ENCODE measurements at places on chromosomes 2 and 18.

- no peak for DNase-seq
These were observed 64.7 kb upstream of the MGAT5 start for GRCh38 chr2:134189009-134189720.

- DNase-seq = no peak
These were observed 1.8 kb upstream of the ARID5A start for GRCh38 chr2:96534701-96535181.

- peak; percentile 76 for DNase-seq
These were observed 78.1 kb downstream of the AAK1 start for GRCh38 chr2:69565431-69565839.

DNA sequence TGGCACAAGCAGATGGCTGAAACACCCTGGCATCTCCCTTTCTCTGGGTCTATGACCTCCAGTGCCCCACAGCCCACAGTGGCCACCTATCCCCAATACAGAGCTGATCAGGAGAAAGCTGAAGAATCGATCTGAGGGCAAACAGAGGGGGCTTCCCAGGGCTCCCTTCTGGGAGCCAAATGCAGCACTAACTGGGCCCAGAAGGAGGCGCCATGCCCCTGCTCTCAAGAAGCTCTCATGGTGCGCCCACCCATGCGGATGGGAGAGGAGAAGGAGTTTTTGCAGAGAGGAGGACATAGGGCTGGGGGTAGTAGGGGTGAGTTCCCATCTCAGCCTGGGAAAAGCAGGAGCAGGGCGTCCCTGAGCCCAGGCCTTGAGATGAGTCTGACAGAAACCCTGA is 787.3 kb upstream of the RAB6C start:
- DNase-seq = no peak

GRCh38 chr18:55328301-55328700 is 259.7 kb downstream of the TCF4 start:
- DNase-seq = no peak
